ENCODE measurements at places on chromosomes 6 and 20.

DNA sequence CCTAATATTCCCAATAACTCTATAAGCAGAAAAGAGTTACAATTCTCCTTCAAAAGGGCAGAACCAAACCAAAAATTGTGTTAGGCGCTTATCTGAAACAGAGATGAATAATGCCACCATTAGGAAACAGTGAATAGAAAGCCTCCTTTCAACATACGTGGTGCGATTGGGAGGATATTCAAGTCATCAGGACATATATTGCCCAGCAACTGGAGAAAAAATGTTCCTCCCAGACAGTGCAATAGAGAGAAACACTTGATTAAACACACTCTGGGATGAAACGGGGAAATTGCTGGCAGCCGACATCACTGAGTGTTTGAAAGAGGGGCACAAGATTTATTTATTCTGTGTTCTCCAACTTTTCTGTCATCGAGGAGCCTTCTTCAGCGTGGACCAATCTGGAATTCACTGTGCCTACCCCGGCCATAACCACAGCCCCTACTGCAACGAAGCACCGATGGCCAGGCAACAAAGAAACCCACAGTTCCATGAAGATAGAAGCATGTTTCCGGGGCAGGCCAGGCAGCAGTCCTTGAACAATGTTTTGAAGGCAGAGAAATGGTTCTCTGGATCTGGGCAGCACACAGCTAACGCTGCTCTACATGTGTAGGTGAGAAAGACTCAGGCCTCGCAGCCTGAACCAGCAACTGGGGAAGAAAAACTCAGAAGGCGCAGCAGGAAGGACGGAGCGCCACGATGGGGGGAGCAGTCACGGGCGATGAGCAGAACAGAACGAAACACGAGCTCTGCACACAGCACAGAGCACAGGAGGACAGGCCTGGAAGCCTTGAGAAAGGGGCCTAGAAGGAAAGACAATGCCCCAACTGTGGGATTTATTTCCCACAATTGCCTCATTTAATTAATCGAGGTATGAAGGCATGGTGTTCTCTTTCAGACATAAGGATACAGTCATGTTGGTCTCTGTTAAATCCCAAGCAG lies 234.2 kb upstream of the FOXQ1 start:
- no peak for DNase-seq

GRCh38 chr6:108744996-108745395 lies 103.2 kb upstream of the ARMC2 start:
- no peak for DNase-seq

- no peak for DNase-seq
Observed at GRCh38 chr6:111480988-111481822, 1.8 kb downstream of the REV3L start.

DNA sequence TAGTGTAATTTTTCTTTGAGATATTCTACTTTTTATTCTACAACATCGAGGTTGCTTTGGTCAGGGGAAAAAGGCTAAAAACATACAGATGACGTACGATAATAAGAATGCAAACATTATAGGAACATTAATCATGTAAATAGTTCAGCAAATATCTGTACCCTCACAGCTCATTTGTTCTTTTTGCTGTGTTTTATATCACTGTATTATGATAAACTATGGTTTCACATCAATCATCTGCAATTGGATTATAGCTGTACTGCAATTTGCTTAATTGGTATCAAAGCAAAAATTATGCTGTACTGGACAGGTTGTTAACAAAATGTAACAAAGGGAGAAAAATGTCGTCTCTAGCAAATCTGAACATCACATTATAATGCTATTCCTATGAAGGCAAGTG lies 597.1 kb downstream of the EPHA7 start:
- DNase-seq, result no peak

GRCh38 chr6:142676027-142676443 lies 268.9 kb downstream of the HIVEP2 start:
- no peak for DNase-seq

All from ascending aorta (tissue), 2 donors.